ENCODE measurements at places on chromosomes 3 and 15. TPM values are rescaled to one million over a fixed set of nuclear protein-coding genes. Genes with fewer than 3 reads are reported as not detected.

Gene FILIP1L
- 24.1 TPM for total RNA-seq

Gene OSTN
- not detected for total RNA-seq

Gene MORC1
- not detected for total RNA-seq

DNA sequence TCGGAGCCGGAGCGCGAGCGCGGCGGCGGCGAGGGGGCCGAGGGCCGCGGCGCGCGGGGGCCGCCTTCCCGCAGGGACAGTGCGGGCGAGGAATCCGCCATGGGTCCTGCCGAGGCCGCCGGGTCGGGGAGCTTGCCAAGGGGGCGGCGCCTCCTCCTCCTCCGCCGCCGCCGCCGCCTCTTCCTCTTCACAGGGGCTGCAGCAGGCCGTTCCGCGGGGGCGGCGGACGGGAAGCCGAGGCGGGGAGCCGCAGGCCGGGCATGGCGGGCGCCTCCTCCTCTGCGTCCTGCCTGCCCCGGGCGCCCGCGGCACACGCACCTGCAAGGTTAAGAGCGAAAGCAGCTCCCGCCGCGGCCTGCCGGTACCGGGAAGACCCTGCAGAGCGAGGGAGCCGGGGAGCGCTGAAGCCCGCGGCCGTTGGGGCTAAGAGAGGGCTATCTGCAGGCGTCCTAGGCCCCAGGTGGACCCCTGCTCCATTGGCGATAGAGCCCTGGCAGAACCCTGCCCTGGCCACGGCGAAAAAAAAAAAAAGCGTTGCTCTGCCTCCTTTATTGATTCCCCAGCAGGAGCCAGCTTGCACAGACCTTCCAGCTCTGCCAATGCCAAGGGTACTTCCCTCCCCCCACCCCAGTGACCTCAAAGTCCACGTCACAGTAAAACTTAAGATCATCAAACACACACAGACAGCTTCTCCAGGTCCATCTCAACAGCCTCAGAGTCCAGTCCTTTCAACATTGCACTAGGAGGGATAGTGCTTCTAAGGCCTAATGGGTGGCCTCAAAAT, at the start of gene LYSMD2:
TSS of gene LYSMD2 (minus strand) at position 134 of the 784 bp plus-strand sequence. CDS start at position 101, 33 bp downstream.
- no peak for DNase-seq

GRCh38 chr3:183774631-183775030, 50.7 kb downstream of the MAP6D1 start:
- no peak for DNase-seq

Measured in epithelial cell of proximal tubule (primary cell).